ENCODE measurements at places on chromosomes 4 and X.

DNA sequence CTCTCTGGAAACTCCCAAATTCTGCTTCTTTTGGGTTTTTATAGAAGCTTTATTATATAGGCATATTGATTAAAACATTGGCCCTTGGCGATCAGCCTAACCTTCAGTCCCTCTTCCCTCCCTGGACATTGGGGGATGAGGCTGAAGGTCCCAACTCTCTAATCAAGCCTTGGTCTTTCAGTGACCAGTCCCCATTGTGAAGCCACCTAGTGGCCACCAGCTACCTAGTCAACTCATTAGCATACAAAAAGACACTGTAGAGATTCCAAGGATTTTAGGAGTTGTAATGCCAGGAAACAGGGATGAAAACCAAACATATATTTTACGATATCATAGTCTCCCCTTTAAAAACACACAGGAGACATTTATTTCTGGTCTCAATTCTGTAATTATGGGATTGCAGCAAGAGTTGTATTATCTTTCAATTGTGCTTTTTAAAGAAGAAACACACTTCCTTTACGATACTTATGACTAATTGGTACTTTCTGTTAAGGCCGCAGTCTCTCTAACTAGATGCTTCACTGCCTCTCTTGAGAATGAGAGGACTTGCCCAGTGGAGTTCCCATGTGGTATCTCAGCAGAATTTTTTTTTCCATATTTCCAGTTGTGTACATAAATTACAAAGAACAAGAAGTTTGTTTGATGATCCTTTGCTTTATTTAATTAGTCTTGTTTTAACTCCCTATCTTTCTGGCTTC lies 58.2 kb downstream of the WDR17 start:
- no peak for DNase-seq

DNA sequence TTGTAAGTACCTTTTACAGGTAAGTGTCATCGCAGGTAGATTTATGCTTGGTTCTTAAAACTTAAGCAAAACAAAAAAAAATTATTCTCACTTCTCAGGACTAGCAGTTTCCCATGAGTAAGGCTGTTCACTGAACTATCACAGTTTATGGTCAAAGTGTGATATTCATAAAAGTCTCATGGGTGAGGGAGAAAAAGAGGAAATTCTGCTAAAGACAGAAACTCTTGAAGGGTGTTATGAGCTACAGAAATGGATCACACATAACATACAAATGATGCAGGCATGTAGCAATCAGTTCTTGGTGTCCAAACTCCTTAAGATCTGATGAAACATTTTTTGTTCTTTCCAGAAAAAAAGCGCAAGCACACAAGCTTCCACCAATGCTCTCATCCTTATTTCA lies 8.5 kb downstream of the RAB9A start:
- no peak for DNase-seq

- no peak for DNase-seq
Measured at GRCh38 chr4:128751354-128751753, 58.1 kb upstream of the JADE1 start.

DNA sequence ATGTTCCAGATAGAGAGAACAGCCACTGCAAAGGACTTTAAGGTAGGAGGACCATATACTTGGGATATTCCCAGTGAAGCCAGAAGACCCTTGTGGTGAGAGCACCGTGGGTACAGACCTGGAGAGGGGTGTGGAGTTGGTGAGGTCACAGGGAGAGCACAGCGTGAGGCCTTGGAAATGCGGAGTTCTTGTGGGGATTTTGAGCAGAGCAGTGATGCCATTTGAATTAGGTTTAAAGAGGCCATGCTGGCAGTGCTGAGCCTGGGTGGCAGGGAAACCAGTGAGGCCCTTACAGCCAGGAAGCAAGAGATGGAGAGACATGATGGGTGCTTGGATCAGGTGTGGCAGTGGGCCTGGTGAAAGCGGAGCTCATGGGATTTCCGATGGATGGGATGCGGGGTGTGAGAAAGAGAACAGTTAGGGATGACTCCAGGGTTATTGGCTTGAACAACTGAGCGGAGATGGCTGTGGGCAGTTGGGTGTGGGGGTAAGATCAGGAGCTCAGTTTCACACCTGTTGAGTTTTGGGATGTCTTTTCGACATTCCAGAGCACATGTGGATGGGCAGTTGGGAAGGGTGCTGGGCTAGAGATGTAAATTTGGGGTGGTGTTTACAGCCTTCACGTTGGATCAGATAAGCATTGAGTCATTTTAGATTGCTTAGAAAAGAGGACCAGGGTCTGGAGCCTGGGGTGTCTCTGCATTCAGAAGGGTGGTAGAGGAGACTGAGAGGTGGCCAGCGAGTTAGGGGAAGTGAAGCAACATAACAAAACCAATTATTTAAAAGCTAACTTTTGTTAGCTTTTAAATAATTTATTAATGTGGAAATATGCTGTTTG lies 68.9 kb downstream of the TMEM131L start:
- DNase-seq = no peak

DNA sequence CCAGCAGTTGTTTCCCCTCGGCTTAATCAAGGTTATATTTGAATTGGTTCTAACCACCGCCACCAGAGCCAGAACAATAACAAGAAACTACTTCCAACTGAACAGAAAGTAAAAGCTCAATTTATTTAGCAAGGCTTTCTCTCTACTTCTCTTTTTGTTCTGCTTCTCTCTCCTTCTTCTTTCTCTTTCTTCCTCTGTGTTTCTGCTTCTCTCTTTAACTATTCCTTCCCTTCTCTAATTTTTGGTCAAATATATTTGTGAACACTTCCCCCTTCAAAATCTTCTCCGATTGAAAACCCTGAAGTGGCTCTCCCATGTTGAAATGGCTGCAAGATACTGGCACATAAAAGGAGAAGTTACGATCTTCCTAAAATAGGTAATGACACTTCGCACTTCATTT lies 1195.9 kb upstream of the PRKX start:
- no peak for DNase-seq

DNA sequence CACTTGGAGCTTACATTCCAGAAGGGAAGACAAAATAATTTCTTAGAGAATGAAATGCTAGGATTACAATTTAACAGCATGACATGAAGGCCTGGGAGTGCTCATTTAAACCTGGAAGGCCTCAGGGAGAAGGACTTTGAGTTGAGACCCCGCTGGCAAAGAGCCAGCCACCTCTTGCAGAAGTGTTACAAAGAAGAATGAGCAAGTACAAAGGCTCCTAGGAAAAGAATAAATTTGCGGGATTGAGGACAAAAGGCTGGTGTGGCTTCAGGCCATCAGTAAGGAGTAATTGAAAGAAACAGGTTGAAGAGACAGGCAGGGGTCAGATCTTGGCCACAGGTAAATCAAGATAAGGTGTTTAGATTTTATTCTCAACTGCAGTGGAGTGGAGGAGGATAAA lies 3.1 kb upstream of the ELOVL6 start:
- no peak for DNase-seq

- no peak for DNase-seq
Measured at GRCh38 chr4:3372933-3373465, 68.8 kb upstream of the HGFAC start.

DNA sequence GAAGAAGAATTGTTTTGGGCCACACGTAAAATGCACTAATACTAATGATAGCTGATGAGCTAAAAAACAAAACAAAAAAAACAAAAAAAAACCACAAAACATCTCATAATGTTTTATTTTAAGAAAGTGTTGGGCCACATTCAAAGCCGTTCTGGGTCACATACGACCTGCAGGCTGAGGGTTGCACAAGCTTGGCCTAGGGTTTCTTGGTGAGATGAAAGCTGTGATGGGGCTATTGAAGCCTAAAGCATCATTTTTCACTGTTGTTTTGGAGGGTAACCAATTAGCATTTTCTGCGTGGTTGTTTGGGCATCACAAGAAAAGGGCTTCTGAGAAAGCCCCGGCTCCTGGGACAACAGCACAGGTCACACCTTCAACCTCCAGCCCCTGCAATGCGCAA lies 42.5 kb upstream of the ZNF157 start:
- DNase-seq = no peak
